KG1 (cell line): ENCODE measurements at places on chromosomes 4 and X.
A peak's percentile ranks its signal among the peaks of the same experiment; 100 is the strongest.

GRCh38 chr4:64353904-64354303, 55.3 kb downstream of the TECRL start:
- no peak for DNase-seq

DNA sequence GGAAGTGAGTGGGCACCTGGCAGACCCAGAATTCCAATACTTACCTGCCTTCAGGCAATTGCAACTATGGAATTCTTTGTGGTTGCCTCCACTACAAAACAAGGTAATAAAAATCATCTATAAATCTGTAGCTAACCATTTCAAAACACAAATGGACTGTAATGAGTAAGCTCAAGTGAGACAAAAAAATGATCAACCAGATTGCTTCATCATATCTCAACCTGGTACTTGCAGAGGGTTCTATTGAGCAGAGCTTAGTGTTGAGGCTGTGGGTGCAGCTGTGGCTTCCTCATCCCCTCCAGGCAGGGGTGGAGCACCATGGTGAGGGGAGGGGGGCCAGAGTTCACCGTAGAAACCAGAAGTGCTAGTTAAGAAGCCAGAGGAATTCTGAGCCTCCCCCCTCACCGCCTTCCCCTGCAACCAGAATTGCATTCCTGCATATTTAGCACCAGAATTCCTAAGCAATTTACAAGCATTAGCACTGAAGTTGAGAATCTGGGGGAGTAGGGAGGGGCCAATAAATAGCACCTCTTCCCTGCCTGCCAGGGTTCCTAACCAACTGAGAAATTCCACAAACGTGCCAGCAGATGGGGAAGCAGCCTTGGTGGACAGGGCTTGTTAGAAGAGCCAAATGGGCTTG, 11.5 kb downstream of the CTAG1A start:
- DNase-seq = no peak

- no peak for DNase-seq
Measured at GRCh38 chr4:158020176-158020575, 152.6 kb downstream of the GASK1B start.

GRCh38 chrX:46686003-46686645, 72.8 kb downstream of the SLC9A7 start:
- peak; percentile 1 for DNase-seq

GRCh38 chrX:77433001-77433400, 14.2 kb upstream of the FGF16 start:
- no peak for DNase-seq

DNA sequence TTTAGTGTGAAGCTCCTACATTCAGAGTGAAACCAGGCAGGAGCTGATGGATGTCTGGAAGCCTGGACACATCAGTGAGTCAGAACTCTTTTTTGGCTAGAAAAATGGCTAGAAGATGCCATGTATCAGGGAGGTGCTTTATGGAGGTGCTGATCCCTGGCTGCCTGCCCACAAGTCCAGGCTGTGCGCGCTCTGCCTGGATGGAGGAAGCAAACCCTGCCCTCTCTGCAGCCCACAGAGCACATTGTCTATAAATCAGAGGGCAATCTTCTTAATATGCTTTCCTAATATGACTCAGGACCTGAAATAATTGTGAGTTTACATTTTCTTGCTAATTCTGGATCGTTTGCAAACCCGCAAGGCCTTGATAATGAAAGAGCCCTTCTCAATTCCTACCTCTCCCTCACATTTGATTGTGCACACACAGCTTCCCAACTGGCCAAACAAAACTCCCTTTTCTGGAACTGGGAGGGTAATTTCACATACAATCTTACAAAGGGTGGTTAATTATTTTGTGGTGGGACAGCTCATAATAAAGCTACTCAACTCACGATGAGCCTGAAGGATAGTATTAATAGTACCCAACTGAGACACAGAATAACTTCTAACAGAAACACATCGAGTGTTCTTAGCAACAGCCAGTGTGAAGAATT, 11.7 kb downstream of the MFAP3L start:
- DNase-seq = no peak

DNA sequence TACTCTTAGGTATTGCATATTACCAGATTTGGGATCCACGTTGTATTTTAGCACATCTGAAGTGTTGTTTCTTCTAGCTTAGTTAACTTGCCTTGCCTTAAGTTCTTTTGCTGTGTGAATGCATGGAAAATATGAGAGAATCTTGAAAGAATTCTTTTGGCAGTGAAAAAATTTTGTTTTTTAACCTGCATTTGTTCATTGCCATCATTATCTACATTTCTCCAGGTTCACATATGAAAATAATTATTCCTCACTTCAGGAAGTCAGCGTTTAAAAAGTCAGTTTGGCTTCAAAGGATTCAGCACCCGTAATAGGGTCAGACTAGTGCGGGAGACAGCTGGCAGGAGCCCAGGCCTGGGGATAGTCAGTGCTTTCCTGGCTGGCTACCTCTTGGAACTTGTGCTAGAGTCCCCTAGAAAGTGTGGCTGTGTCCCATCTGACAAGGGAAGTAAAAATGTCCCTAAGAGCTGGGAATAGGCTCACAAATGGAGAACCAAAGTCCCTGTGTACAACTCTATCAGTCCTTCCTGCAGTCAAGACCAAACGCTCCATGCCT, 251.9 kb upstream of the KLF3 start:
- DNase-seq = no peak

- DNase-seq = no peak
Measured at GRCh38 chr4:74168841-74169240, 10.9 kb downstream of the MTHFD2L start.

DNA sequence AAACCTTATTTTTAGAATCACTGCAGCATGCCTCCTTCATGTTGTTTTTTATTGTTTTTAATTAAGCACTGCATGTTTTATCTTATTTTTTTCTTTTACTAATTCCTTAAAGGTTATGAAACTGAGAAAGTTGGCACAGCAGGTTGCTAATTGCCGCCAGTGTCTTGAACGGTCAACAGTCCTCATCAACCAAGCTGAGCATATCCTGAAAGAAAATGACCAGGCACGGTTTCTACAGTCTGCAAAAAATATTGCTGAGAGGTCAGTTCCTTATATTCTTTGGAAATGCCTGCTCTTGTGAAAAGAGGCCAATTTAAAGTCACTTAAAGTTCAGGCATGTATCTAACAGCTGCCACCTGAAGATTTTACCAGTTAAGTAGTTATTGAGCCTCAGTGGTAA, 76.8 kb downstream of the TEX13B start:
- DNase-seq = no peak
